ENCODE measurements at places on chromosomes 5 and 9. TPM values are rescaled to one million over a fixed set of nuclear protein-coding genes. Genes with fewer than 3 reads are reported as not detected.
A peak's percentile ranks its signal among the peaks of the same experiment; 100 is the strongest.

DNA sequence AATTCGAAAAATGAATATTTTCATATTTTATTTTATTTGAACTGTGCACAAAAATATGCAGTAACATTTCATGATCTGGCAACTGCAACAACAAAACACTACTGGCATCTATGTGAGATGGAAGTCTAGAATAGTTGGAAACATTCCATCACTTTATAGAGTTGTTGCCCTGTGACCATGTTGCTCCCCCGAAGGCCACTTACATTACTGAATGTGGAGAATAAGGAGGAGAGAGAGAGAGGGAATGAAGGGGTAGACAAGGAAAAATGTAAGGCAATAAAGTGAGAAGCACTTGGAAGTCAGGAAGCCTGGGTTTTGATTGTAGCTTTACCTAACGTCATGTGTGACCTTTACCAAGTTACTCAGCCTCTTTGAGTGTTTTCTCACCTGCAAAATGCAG is 437.2 kb upstream of the EDIL3 start:
- DNase-seq, result no peak

DNA sequence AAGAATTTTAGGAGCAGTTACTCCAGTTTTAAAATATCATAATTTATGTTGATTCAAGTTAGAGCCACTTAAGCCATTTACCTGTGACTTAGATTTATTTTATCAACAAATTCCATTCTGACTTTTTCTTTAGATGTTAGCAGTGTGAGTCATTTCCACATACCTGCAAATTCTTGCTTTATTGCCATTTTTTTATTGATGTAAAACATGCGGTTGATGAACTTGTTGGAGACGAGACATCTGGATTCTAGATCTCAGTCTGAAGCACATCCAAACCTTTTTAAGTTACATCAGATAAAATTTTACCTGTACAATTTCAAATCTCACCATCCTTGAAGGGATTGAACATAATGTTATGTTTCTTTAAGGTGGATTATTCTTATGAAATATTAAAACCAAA is 240.9 kb downstream of the IRX1 start:
- no peak for DNase-seq

GRCh38 chr5:102596113-102596512 is 97.3 kb upstream of the SLCO6A1 start:
- DNase-seq, result no peak

DNA sequence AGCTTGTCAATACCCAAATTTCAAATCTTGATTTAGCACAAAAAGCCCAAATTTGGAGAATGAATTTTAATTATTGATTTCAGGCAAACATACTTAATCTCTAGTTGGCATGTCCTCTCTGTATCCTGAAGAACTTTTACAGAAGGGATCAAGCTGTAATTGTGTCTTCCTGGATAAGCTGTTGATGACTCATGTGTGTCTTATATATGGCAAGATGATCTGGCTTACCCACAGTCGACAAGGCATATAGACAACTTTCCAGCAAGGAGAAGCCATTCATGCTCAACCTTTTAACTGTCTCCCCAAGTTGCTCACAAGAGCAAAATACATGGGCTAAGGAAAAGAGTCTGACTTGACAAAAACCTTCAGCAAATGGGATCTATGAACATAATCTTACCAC is 112.5 kb upstream of the SLCO6A1 start:
- DNase-seq, result no peak

DNA sequence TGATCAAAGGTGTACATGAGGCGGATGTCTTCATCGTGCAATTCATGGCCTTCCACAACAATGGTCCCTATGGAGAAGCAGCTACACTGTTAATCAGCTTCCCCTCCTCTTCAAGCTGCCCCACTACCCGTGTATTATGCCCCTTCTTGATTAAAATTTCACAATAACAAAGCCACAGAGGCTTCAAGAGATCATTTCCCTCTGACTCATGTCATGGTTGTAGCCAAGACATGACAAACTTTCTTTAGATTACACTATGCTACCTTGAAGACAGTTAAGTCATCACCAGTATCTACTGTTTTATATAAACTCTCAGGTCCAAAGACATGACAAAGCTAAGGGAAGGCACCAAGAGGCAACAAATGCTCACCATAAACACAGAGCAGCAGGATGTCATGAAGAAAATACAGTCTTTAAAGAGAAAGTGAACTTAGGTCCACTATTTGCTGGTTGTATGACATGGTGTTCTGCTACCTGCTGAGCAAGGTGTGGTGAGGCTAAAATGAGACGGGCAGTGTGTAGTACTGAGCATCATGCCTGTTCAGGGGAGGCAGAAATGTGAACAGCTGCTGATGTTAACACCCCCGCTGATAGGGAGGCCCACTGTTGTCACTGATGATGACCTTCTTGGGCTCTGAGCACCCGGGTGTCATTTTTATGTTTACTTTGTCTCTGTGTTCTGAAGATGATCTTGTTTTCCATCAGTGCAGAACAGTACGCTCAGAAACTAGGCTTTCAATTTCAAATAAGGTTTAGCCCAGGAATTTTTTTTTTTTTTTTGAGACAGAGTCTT is 48.3 kb downstream of the IARS1 start:
- DNase-seq, result no peak

DNA sequence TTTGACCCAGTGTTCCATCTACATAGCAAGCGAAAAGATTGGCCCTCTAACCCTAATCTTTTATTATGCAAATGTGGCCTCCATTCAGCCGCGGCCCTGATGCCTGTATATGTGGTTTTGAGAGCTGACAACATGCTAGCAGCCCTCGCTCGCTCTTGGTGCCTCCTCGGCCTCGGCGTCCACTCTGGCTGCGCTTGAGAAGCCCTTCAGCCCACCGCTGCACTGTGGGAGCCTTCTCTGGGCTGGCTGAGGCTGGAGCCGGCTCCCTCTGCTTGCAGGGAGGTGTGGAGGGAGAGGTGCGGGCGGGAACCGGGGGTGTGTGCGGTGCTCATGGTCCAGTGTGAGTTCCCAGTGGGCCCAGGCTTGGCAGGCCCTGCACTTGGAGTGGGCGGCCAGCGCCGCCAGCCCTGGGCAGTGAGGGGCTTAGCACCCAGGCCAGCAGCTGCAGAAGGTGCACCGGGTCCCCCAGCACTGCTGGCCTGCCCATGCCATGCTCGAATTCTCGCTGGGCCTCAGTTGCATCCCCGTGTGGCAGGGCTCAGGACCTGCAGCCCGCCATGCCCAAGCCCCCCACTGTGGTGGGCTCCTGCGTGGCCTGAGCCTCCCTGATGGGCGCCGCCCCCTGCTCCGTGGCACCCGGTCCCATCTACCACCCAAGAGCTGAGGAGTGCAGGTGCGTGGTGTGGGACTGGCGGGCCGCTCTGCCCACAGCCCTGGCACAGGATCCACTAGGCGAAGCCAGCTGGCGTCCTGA is 757.5 kb upstream of the CTNND2 start:
- DNase-seq, result peak; percentile 72

- DNase-seq, result no peak
Measured at GRCh38 chr5:157323107-157323706, 57.3 kb downstream of the CYFIP2 start.

GRCh38 chr9:7273575-7273974 is 515.8 kb downstream of the KDM4C start:
- no peak for DNase-seq

The TCF7 gene
- 3.9 TPM for total RNA-seq

Measured in mesenteric fat pad (tissue), 1 donor.